ENCODE measurements at places on chromosomes 4 and X.
A peak's percentile ranks its signal among the peaks of the same experiment; 100 is the strongest.

DNA sequence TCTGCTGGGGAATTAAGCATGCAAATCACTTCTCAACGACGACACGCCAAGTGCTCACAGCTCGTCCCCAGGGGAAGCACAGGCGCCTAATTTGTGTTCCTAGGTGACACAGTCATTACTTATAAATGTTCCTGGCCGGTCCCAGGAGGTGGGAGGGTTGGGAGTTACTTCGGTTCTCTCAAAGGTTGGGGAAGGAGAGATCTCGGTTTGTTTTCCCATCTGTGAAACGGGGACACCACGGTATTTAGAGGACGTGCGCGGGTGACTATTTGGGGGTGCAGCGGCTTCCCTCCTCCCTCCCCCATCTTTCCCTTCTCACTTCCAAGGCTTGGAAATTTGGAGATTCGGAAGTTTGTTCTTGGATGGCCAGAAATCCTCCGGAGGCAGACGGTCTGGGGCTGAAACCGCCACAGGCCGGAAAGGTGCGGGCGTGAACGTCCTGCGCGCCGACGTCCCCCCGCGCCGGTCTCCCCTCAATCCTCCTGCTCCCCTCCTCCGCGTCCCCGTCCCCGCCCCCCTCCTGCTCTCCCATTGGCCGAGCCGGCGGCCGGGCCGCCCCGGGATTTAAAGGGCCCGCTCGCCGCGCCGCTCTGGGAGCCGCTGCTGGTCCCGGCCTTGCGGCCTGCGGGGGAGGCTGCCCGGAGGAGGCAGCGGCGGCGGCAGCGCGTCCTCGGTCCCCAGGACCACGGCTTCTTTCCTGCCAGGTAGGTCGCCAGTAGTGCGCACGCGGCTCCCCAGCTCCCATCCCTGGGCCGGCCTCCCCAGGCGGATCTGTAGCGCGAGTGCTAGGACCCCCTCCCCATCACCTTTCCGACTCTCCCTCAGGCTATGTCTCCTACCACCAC, at the start of gene PORCN:
PORCN (plus strand) TSS at position 593 of the 845 bp plus-strand sequence. CDS start 829 bp downstream, outside the sequence.
- DNase-seq: peak; percentile 76

DNA sequence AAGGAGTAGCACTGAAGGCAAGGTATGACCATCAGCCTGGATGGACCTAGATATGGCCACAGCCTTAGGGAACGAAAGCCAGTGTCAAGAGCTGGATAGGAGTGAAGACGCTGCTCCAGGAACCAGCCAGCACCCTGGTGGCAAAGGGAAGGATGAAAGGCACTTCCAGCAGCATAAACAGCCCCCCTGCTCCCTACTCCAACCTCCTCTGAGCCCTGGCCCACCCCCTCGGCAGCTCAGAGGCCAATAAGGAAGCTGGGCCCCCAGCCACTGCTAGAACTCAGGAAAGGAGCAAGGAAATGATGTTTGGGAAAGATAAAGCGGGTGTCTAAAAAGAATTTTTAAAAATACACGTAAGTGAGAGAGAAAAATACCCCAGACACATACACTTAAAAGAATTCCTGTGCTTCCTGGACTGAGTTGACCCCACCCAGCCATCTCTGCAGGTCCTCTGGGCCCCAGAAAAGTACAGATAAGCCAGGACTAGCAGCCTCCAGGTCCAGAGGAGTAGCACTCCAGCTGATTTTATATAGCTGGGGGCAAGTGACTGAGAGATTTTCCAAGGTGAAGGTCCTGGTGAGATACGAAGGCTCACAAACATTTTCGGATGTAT, 170.4 kb downstream of the SHROOM4 start:
- DNase-seq: no peak

DNA sequence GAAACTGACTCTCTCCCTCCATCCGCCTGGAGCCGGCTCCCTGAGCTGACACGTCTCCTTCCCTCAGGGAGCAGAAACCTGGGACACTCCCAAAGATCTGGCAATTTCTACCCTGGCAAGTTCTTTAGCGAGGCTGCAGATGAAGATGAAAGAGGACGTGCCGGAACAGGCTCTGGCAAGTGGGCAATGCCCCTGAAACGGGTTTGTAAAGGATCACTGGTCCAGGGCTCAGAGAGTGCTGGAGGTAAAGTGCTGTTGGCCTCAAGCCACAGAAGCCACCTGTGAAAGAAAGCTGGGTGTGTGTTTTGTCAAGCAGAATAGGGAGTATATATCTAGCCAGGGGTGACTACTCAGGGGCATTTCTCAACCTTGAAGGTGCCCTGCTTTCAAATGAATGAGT, 131.4 kb upstream of the ATP6AP2 start:
- DNase-seq: peak; percentile 3

DNA sequence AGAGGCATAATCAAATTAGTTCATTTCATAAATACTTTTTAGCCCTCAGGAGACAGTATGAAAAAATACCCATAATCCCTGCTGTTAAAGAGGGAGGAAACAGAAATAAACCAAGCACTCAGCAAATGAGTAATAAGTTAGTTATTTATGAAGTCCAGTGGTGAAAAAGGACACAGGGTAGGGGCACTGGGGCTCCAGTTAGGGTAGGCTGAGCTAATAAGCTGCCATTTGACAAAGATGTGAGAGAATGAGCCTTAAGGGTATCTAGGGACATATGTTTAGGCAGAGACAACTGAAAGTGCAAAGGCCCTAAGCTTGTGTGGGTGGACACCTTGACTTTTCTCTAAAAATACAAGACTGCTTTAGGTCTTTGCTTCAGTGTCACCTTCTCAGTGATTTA, 94.4 kb downstream of the IL15 start:
- no peak for DNase-seq

GRCh38 chr4:76895619-76896018, 2.3 kb downstream of the SOWAHB start:
- DNase-seq: no peak

- no peak for DNase-seq
Observed at GRCh38 chr4:9996319-9997110, 24.8 kb downstream of the SLC2A9 start.

DNA sequence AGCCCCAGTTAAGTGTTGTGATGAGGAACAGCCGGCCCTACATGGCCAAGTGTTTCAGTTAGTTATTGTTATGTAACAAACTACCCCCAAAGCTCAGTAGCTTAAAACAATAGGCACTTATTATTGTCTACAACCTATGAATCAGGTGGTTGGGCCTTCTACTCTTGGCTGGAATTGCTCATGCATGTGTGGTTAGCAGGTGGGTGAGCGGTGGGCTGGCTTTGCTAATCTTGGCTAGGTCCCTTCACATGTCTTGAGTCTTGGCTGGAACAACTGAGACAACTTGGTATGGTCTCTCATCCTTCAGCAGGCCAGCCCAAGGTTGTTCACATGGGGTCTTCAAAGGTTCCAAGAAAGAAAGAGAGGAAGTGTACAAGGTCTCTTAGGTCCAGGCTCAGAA, 54.5 kb upstream of the CHRNA9 start:
- no peak for DNase-seq

DNA sequence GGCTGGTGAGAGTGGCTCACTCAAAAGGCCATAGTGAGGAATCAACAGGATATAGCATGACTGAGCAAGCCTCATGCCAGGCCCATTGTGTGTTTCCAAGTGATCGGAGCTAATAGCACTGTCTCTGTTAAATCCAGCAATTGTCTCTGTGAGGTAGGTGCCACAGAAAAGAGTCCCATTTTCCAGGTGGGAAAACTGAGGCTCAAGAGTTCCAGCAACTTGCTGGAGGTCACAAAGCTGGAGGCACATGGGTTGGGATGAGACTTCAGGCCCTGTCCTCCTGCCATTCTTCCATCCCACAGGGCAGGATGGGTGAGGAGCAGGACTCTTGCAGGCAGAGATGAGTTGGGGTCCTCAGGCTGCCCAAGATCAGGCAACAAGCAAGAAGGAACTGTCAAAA, 1.1 kb upstream of the CYTL1 start:
- no peak for DNase-seq

DNA sequence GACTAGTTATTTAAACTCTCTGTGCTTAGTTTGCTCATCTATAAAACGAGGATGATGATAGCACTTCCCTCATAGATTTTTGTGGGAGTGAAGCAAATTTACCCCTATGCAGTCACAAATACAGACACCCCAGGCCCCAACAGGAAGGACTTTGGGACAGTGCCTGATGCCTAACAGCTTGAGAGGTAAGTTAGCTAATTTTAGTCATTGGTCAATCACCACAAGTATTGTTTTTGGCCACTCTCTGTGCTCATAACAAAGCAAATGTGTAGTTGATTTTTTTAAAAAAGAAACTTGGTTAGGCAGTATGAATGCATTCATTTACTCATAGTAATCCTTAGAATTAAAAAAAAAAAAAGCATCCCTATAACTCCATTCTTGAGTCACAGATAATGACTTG, 1590.7 kb upstream of the TENM3 start:
- DNase-seq: no peak

DNA sequence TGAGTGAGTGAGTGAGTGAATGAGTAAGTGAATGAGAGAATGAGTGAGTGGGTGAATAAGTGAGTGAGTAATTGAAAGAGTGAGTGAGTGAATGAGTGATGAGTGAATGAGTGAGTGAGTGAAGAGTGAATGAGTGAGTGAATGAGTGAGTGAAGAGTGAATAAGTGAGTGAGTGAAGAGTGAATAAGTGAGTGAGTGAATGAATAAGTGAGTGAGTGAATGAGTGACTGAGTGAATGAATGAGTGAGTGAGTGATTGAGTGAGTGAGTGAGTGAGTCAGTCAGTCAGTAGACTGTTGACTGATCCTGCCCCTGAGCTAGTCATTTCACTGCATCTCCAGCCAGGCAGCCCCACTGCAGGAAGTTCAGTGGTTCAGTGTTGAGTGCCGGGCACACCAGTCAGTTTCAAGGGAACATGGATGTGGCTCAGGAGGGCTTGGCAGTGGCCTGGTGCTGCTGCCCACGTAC, 228.4 kb upstream of the PSAPL1 start:
- no peak for DNase-seq

DNA sequence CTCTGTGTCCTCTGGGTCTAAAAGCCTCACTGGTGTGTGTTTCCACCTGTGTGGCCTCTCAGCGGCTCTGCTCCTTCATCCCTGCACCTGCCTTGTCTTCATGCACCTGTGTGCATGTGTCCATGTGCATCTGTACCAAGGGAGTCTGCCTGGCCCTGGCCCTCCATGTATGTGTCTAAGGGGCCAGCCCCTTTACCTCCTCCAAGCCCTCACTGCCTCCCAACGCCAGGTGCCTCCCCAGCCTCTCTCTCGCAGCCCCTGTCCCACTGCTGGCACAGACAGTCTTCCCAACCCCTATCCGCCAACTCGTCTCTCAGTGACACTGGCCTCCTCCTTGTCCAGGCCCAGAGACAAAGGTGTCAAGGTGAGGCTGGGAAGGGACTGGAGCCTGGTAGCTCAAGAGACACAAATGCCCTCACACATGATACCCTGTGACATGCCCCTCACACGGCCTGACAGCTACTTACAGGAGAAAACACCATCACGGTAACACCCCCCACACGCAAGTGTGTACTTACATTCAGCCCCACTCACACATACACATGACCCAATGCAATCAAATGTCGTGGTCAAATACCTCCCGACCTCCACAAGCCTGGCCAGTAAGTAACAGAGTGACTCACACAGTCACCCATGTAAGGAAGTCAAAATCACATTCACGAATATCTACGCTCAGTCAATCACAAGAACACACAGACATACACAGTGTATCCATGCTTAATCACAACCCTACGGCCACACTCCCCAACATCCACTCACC, 11.4 kb downstream of the L1CAM start:
- no peak for DNase-seq

DNA sequence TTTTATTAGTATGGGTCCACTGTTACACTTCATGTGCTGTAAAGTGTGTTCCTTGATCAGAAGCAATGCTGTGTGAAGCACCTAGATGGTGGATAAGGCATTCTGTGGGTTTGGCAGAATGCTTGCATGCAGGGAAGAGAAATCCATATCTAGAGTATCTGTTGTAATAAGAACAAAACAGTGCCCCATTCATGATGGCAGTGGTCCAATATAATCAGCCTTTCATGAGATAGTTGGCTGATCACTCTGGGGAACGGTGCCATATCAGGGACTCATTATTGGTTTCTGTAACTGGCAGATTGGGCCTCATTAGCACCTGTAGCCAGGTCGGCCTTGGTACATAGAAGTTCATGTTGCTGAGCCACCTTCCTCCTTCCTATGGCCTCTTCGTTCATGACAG, 28.7 kb downstream of the STIM2 start:
- no peak for DNase-seq

DNA sequence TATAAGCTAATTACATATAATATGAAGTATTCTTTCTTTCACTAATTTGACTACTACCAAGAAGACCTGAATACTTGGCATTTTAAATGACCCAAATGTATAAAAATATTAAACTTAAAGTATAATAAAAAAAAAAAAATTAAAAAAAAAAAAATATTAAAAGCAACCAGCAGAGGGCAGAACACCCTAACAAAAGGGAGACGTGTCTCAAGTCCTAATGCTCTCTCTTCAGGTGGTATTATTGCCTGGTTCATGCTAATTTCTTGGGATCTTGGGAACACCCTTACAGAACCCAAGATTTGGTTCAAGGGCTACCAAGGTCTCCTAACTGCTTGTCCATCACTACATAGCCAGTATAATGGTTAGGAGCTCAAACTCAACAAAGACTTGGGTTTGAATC, 754.8 kb downstream of the RAB28 start:
- DNase-seq: peak; percentile 9

GRCh38 chr4:8777320-8778196, 94.1 kb downstream of the HMX1 start:
- DNase-seq: no peak

GRCh38 chr4:92636038-92636806, 332.5 kb downstream of the GRID2 start:
- no peak for DNase-seq

- no peak for DNase-seq
Observed at GRCh38 chr4:186018784-186019183, 50.2 kb upstream of the TLR3 start.

GRCh38 chr4:67744561-67745283, 9.5 kb downstream of the GNRHR start:
- DNase-seq: no peak

- DNase-seq: no peak
Observed at GRCh38 chr4:39933671-39934590, 43.8 kb downstream of the PDS5A start.

GRCh38 chr4:87224141-87224923, 3.9 kb upstream of the KLHL8 start:
- DNase-seq: no peak

DNA sequence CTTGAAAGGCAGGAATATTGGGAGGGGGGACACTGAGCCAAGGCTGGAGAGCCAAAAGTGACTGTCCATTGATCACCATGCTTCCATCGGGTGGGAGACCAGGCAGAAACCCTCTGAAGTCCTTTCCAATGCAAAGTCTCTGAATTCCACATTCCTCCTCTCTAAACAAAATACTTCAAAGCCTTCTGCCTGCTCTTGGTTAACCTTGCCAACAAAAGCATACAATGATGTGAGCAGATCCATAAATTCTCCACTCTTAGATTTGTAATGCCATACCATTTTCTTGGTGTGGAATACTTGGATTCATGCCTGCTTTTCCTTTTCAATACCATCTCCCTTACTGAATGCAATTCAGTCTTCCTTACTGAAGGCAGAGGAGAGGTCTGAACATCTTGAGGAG, 74.1 kb upstream of the FAM9B start:
- no peak for DNase-seq

DNA sequence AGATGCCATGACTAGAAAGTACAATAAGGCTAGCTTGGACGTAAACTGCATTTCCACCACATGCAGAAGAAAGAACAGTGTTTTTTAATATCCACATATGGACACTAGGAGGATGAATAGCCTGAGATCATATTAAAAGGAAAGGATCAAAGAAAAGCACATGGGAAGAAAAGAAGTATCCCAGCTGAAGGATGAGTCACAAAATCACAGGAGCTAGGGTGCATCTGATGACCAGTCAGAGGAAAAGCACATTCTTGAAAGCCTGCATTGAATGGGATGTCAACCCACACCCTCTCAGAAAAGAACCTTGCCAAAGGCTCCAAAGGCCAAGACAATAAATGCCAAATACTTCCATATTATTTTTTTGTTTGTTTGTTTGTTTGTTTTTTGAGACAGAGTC, 56.8 kb upstream of the PRDX4 start:
- DNase-seq: no peak

All from NCI-H345 (cell line).